ENCODE measurements at places on chromosomes 7 and 10. TPM values are rescaled to one million over a fixed set of nuclear protein-coding genes. Genes with fewer than 3 reads are reported as not detected.
A peak's percentile ranks its signal among the peaks of the same experiment; 100 is the strongest.

GRCh38 chr10:1434202-1434601 lies 303.1 kb downstream of the ADARB2 start:
- ATAC-seq, result no peak

- ATAC-seq, result no peak
Observed at GRCh38 chr10:27724287-27724686, 21.3 kb downstream of the MKX start.

GRCh38 chr7:1418505-1419309 lies 40.6 kb downstream of the MICALL2 start:
- ATAC-seq, result peak; percentile 23

GRCh38 chr10:74334221-74334620 lies 183.2 kb downstream of the ADK start:
- ATAC-seq, result no peak

GRCh38 chr10:117408436-117409384 lies 33.5 kb upstream of the PDZD8 start:
- no peak for ATAC-seq

DNA sequence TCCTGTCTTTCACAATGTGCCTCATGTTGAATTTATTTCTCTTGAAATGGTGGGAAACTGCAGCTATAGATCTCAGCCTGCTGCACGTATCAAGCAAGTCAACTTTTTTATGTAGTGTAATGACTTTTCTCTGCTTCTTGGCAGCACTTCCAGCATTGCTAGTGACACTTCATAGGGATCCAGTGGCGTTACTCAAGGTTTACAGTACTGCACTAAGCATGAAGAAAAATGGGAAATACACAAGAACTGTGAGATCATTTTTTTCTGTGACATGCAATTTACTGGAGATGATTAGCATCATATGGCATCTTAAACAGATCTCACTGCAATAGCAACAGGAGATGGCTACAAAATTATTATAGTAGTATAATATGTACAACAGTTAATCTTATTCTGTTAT lies 90.9 kb downstream of the POLR1F start:
- no peak for ATAC-seq

GRCh38 chr7:156927571-156928405 lies 21.7 kb upstream of the NOM1 start:
- no peak for ATAC-seq

- ATAC-seq, result no peak
Observed at GRCh38 chr10:4456279-4456678, 369.7 kb upstream of the AKR1E2 start.

GRCh38 chr10:110421512-110422138 lies 76.1 kb upstream of the DUSP5 start:
- ATAC-seq, result no peak

- ATAC-seq, result peak; percentile 41
Observed at GRCh38 chr7:23712368-23713284, 2.6 kb downstream of the STK31 start.

DNA sequence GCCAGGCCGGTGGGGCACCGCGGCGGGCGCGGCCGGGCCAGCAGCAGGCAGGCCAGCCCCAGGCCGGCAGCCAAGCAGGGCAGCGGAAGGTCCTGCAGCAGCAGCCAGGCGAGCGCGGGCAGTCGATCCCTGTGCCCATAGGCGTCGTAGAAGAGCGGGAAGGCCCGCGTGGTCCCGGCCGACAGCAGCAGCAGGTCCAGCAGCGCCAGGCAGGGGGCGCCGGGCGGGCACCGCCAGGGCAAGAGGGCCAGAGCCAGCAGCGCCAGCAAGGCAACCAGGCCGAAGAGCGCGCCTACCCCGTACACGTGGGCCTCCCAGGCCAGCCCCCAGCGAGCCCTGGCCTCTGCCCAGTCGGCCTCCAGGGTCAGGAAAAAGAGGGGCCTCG lies 8.4 kb upstream of the RBM28 start:
- ATAC-seq, result no peak

Gene FAM131B
- total RNA-seq, result 37.0 TPM

Gene GPNMB
- 2.1 TPM for total RNA-seq

Gene PRKAG2
- 7.1 TPM for total RNA-seq

Gene ZNF248
- total RNA-seq, result 18.8 TPM

Gene NKX1-2
- not detected for total RNA-seq

Gene FAM241B
- 25.2 TPM for total RNA-seq

Gene AKR1E2
- 4.1 TPM for total RNA-seq

Gene LRMDA
- total RNA-seq, result 2.2 TPM
